ENCODE measurements at places on chromosomes 12 and 14.

DNA sequence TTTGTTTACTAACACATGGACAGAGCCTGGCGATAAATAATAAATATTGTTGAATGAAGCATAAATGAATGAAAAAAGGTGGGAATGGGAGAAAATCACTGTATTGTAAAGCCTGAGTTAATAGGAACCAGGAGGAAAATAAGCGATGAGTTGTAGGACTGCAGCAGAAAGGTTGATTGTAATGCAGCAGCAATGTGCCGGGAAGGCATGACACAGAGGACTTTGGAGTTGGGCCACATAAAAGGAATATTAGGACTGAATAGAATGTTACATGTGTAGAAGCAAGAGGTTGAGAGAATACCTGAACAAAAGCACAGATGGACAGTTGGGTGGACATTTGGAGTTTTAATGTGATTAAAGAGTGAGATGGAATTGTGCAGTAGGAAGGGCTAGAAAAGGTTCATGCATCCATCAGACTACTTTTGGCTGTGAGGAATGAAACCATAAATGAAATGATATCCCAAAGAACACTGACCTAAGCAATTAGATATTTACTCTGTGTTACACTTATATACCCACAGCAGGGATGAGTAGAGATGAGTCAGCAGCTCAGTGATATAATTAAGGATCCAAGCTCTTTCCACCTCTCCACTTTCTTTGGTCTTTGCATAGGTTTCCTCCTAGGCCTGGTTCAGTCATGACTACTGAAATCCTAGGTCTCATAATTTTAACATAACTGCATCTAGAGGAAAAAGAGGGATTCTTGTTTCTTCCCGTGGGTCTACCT, 55.4 kb downstream of the CCER1 start:
- no peak for DNase-seq

DNA sequence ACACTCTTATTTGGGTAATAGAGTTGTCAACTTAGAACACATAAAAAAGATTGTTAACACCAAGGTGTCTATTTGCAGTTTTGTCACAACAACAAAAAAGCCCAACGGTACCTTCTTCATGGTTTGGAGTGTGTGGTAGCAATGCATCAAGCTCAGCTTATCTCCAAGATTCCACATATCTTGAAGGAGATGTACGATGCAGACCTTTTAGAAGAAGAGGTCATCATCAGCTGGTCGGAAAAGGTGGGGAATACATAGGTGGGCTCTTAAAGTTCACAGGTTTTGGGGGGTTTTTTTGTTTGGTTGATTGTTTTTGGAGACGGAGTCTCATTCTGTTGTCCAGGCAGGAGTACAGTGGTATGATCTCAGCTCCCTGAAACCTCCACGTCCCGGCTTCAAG, 5.5 kb downstream of the EIF5 start:
- DNase-seq = no peak

- DNase-seq = no peak
These were observed 35.0 kb downstream of the MAP4K5 start for GRCh38 chr14:50497351-50497750.

DNA sequence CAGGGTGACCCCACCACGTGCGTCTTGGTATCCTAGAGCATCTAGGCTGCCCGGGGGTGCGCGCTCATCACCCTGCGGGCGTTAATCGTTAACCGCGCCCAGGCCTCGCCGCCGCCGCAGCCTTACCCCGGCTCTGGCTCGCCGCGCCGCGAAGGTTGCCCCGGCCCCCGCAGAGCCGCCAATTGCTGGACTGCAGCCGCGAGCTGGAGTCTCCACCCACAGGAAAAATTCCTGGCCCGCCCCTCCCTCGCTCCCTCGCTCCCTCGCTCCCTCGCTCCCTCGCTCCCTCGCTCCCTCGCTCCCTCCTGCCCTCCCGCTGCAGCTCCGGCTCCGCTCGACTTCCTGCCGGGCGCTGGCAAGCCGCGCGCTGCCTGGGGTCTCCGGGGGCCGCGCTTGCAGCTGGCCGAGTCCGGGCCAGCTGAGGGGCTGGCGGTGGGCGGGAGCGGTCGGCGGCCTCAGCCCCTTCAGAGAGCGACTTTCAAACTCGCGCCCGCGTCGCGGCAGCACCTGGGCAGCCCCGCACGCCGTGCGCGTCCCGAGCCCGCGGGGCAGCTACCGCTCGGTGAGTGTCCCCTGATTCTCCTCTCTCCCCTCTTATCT, at the start of gene PLEKHG3:
PLEKHG3 (plus strand) TSS at position 282 of the 600 bp plus-strand sequence. CDS start 23,208 bp downstream, outside the sequence.
- peak; percentile 90 for DNase-seq

DNA sequence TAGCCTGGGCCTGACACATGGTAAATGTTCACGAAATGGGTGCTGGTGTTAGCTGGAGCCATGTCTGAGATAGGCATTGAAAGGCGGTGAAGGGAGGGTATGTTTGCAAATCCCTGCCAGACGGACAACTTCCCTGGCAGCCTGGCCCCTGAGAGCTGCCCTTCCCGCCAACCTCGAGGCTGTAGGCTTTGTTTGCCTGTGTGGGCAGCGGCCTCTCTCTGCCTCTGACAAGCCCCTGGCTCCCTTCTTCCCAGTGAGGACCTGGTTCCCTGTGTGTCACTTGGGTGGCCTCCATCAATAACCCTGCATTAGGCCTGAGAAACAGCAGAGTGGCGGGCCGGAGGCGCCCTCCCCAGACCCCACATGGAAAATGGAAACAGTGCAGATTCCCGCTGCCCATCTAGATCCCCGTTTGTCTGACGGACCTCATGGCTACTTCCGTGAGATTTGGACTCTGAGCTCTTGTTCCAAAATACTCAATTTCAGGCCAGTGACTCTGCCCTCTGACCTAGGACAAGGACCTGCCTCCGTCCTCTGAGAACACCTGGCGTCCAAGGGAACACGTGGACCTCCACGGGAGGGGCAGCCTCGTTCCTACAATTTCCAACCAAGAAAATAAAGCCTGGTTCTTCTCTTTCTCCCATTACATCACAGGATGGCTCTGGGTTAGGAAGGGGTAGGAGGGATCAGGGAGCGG, 325.5 kb downstream of the DPF3 start:
- DNase-seq = no peak

GRCh38 chr12:92139634-92140150, 6.0 kb downstream of the BTG1 start:
- DNase-seq = no peak

GRCh38 chr12:59115526-59115925, 195.2 kb upstream of the LRIG3 start:
- no peak for DNase-seq

GRCh38 chr14:24984846-24985589, 64.9 kb downstream of the STXBP6 start:
- DNase-seq = peak; percentile 66

DNA sequence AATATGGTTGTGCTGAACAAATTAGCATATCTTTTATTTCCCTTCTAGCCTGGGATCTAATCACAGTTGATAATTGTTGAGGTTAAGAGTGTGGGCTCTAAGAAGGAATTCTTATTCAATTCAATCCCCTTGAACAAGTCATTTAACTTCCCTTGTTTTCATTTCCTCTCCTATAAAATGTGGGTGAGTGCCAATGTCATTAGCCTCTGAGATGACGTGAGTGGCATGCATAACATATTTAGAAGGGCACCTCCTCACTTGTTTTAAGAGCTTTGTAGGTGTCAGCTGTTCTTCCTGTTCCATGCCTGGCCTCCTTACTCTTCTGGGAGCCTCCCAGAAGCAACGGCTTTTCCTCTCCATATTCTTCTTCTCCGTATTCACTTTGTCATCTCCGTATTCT, 155.4 kb upstream of the NEDD1 start:
- no peak for DNase-seq

Data from mucosa of descending colon (tissue), 3 donors.